Stimulated activated CD4-positive, alpha-beta T cell treated with anti-CD3 and anti-CD28 coated beads, Interleukin-4, amount 100 ng/mL, for 1 hour (primary cell): ENCODE measurements at places on chromosomes 1 and 21.

GRCh38 chr1:205437570-205437969, 15.7 kb upstream of the LEMD1 start:
- DNase-seq = no peak

DNA sequence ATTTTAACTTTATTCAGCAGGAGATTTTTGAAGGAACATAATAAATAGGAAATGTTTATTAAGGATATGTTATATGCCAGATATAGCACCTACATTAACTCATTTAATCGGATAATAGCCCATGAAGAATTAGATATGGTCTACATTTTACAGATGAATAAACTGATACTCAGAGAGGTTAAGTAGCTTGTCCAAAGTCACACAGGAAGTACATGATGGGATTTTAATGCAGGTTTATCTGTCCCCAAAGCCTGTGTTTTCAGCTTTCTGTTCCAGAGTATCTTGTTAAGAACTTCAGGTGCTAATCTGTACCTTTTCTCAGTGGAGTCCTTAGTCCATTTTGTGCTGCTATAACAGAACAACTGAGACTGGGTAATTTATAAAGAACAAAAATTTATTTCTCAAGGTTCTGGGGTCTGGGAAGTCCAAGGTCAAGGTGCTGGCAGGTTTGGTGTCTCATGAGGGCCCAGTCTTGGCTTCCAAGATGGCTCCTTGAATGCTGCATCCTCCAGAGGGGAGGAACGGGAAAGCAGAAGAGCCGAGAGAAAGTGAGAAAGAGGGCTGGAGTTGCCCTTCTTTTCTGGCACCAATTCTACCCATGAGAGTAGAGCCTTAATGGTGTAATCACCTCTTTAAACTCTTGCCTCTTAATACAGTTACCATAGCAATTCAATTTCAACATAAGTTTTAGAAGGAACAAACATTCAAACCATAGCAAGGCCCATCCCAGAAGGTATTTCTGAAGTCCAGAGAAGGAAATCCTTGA, 17.3 kb downstream of the C1orf21 start:
- no peak for DNase-seq

GRCh38 chr21:45330075-45330781, 42.5 kb upstream of the POFUT2 start:
- DNase-seq = no peak

DNA sequence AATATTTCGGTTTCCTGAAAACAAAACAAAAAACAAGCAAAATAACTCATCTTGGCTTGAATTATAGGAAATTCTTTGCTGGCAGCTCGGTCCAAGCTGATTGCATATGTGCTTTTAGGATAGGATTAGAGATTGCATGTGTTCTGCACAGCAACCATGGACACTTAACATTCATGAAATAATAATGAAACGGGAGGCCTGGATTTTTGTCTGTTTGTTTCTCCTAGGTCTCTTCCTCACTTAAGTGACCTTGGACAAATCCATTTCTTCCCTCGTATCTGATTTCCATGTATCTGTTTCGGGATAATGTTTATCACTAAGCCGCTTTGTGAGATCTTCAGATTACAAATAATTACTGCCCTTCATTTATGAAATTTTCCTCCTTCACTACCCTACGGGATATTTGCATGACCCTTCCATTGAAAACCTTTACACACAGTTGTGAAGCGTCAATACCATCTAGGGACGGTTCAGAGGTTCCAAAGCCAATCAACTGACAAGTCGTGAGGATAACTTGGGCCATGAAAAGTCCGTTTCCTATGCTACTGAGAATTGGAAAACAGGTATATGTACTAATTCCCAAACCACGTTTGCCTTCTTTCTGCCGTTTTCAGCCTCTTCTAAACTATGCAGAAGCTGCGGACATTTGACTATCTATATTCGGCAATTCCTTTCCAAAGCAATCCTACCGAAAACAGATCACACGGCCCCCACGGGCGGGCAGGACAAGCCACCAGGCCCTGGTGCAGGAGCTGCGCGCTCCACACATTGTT, 1.3 kb upstream of the H3-3A start:
- no peak for DNase-seq

DNA sequence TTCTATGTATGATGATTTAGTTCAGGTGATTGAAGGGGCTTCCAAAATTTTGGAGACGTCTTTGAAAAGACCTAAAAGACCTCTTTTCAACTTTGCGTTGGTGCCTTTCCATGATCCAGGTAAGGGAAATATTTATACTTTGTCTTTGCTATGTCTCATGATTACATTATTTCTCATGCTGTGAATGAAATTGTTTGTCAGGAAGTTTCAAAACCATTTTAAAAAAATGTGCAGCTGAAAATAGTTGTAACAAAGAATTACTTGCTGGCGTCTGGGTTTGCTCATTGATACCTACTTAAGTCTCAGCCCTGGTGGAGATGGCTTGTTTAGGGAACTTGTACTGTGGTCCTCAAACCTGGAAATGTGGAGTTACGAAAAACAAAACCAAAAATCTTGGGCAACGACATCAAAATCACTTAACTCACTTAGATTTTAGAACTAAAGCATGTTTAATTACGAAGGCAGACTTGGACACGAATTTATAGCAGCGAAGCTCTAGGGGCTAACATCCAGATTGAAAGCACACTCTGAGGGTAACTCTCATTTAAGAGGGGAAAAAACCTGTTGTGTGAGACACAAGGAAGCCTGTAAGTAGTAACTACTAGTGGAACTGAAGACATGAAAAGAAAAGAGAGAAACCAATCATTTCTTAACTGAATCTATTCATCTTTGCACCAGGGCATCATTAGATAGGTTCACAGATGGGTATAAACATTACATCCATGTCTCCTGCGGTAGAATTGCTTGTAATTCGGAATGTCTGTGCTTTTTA, 924 bp downstream of the HMCN1 start:
- DNase-seq = no peak

- DNase-seq = no peak
Measured at GRCh38 chr1:218874313-218874712, 299.4 kb upstream of the LYPLAL1 start.

DNA sequence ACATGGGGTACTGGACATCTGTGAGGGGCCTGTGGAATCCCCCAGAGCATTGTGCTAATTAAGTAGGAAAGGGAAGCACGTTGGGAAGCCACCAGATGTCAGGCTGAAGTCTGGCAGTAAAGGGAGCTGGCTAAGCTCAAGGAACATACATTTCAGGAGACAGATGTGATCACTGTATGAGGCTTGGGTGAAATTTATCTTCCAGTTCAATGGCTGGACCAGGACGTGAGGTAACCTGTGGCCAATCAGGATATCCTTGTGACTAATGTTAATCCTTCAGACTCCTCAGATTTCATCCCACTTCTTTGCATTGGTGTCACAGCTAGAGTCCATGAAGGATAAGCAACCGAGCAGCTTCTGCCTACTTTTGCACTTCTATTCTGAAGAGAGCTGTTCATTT, 110.2 kb upstream of the APP start:
- DNase-seq = no peak

DNA sequence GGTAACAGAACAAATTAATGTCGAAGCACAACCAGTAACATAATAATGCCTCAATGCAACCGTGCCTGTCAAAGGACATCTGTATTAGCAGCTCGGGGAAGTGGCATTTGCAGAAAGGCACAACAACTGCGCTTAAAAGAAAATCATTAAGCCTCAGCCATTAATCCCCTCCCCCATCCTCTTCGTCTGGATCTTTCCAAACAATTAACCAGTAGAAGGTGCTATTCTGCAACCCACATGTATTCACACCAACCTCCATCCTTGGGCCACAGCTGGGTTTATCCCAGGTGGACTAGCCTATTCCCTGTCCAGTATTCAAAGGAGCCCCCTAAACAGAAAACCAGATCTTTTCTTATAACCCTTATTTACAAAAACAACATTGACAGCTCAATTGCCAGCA, 2.6 kb downstream of the RERE start:
- no peak for DNase-seq

DNA sequence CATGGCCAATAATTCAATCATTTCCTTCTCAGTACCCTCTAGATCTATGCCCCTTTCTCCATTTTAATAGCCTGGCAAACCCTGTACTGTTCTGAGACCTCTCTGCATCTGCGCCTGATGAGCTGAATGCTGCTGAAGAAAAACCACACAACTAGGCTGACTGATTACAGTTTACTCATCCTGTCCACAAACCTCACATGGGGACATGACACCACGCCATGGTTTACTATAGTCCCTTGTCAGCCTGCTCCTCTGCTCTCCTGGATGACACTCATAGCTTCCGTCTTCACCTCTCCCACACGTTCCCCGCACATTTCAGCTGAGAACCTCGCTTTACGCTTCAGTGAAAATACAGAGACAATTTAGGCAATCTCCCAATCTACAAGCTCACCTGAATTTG, 59.7 kb downstream of the DESI2 start:
- no peak for DNase-seq

GRCh38 chr1:101392552-101392951, 155.7 kb downstream of the S1PR1 start:
- DNase-seq = no peak

- DNase-seq = no peak
Measured at GRCh38 chr1:9331016-9331415, 38.3 kb downstream of the SPSB1 start.

DNA sequence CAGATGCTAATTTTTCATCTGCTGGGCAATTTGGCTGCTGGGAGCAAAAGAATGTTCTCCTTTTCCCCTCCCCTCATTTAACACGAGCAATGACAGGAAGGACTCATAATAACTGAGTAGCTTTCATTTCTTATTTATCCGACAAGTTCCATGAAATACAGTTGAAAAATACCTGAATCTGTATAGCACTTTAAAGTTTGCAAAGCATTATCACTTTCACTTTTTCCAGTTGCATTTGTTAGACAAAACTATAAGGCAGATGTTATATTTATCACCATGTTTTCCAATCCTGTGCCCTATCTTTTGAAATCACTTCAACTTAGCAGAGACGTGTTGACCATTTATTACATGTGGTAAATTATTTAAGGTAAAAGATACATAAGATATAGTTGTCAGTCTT, 350.6 kb upstream of the SGIP1 start:
- no peak for DNase-seq

- no peak for DNase-seq
Measured at GRCh38 chr21:29105218-29105617, 25.2 kb upstream of the MAP3K7CL start.

- DNase-seq = no peak
Measured at GRCh38 chr1:162599451-162599850, 32.8 kb upstream of the DDR2 start.
